Activated CD4-positive, alpha-beta memory T cell treated with anti-CD3 and anti-CD28 coated beads, Interleukin-2, amount 10 ng/mL, durations not matched to agents 7 days and 5 days (primary cell): ENCODE measurements at places on chromosomes 2 and 18. TPM values are rescaled to one million over a fixed set of nuclear protein-coding genes. Genes with fewer than 3 reads are reported as not detected.

The PNO1 gene
- total RNA-seq: 8.5 TPM

The MFSD2B gene
- total RNA-seq: 0.20 TPM

The CXCR4 gene
- 202 TPM for total RNA-seq

The MARCHF4 gene
- total RNA-seq: not detected

DNA sequence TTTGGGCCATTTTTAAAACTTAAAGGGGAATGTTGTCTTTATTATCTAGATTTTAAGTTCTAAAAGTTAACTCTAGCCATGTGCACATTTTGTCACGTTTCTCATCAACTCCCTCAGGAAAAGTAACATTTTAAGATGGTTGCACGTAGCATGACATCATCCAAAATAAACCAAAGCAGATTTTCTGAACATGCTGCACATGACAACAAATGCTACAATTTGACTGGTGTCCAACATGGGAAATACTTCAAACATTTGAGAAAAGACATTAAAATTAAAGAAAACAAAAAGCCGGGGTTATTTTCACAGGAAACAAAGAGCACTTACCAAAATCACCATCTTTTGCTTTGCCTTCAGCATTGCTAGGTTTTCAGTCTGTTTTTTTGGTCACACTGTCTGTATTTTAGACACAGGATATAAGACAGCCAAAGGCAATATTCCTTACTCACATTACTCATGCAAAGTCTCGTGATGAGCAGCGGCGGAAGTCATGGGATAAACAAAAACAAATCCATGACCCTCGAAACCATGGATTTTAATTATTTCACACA, 51.3 kb upstream of the RND3 start:
- H3K4me1 ChIP-seq: no peaks in the 10 kb centered on the region
- no peak overlapping the region for H3K27ac ChIP-seq
- H3K36me3 ChIP-seq: no peaks in the 10 kb centered on the region
- no peaks in the 10 kb centered on the region for H3K27me3 ChIP-seq

The GRB14 gene
- total RNA-seq: not detected

The TGFA gene
- total RNA-seq: not detected
